Cardiac muscle cell (in vitro differentiated cells and primary cell): ENCODE measurements at places on chromosomes 1 and 21.
A peak's percentile ranks its signal among the peaks of the same experiment; 100 is the strongest.

DNA sequence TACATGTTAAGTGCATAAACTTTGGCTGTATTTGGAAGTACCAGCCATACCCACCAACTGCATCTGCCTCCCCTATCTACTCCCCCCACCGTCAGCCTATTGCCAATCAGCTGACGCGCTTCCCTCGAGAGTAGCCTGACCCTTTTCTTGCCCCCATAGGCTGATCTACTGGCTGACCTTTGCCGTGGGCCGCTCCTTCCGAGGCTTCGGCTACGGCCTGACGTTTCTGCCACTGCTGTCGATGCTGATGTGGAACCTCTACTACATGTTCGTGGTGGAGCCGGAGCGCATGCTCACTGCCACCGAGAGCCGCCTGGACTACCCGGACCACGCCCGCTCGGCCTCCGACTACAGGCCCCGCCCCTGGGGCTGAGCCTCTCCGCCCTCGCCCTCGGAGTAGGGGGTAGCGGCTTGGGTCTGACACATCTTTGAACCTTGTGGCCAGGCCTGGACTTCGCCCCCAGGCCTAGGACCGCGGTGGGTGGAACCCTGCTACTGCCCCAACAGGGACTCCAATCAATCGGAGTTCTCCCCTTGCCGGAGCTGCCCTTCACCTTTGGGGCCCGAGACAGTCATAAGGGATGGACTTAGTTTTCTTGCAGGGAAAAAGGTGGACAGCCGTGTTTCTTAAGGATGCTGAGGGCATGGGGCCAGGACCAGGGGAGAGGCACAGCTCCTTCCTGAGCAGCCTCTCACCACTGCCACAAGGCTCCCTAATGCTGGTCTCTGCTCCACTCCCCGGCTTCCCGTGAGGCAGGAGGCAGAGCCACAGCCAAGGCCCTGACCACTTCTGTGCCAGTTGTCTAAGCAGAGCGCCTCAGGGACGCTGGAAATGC lies 4.0 kb downstream of the GLMP start:
- peak; percentile 86 for DNase-seq

DNA sequence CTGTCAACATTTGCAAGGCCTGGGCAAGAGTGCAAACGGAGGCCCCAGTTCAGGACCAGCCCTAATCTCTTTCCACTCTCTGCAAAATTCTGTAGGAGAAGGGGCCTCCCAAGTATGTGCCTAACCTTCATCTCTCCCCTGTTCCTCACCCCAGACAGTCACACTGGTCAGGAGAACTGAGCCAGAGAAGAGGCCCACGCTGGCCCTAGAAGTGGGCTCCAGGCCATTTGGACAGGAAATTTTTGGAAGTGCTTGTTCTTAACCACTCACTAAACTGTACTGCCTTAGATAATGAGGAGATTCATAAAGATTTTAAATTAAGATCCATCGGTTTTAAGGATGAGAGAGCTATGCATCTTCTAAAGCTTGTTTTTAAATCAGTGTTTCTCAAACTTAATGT lies 129.7 kb upstream of the ADGRL2 start:
- DNase-seq, result no peak

GRCh38 chr1:240658312-240658960 lies 46.5 kb upstream of the GREM2 start:
- DNase-seq, result no peak

DNA sequence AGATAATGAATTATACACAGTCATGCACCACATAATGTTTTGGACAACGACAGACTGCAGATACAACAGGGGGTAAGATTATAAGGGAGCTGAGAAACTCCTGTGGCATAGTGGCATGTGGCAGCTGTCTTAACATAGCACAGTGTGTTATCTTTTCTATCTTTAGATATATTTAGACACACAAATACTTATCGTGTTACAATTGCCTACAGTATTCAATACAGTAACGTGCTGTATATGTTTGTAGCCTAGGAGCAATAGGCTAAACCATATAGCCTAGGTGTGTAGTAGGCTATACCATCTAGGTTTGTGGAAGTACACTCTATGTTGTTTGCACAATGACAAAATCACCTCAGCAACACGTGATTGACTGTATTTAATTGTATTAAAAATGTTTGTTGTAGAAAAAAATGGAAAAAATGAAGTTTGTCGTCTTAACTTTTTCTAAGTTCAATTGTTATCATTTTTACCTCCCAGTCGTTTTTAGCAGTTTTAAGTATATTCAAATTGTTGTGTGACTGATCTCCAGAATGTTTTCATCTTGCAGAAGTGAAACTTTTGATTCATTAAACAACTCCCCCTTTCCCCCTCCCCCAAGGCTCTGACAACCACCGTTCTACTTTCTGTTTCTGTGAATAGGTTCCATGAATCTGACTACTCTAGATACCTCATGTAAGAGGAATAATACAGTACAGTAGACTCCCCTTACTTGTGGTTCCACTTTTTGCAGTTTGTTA lies 351.0 kb upstream of the B3GALT2 start:
- DNase-seq, result no peak

DNA sequence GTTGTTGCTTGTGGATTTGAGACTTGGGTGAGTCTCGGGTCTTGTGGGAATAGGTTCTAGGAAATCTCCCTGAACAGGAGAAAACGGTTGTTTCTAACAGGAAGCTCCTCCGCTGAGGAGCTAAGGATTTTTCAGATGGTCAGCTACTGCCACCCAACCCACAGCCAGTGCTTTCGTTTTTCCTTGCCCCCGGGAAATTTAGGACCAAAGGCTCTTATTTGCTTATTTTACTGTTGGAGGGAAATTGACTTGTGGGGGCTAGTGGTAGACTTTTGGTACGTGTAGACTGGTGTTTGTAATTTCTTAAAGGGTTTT lies 792 bp downstream of the SNX7 start:
- no peak for DNase-seq

- DNase-seq, result no peak
Measured at GRCh38 chr1:160883581-160884513, 1.1 kb downstream of the ITLN1 start.
